ENCODE measurements at places on chromosomes 11 and 22.

DNA sequence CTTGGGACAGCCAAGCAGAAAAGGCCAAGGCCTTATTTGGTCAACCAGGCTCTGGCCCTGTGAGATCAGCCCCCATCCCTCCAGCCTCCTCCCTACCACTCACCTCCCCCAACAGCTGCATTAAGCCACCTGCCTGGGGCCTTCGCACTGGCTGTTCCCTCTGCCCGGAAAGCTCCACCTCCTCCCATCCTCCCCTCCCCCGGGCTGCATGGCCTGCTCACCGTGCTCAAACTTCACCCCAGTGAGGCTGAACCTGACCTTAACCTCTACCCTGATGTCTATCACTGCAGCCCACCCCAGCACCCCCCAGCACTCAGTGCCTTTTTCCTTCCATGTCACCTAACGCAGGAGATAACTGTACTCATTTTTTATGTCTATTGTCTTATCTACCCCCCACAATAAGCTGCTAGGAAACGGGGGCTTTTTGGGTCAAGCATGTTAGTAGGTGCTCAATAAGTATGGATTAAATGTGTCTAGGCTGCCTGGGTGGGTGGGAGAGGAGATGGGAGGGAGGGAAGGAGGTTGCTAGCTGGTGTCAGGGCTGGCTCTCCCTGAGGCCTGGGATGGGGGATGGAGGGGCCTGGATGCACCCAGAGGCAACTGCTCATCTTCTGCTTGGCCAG is 912 bp downstream of the PTPRCAP start:
- DNase-seq: peak; percentile 73

DNA sequence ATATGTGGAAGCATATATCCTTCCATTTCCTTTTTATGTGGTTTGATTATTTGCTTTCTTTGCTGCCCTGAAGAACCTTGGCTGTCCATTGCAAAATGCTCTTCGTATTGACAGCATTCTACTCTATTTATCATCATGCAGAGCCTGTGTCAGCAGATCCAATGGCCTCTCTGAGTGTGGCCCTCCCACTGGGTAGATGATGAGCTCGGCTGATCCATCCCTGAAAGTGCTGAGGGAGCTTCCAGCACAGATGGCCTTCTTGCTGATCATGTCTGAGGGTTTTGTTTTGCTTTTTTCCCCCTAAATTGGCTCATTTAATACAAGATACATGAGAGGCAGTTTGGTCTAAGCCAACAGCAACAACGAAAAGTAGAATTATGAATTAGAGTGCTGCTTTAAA is 181.0 kb downstream of the GRIA4 start:
- DNase-seq: no peak

DNA sequence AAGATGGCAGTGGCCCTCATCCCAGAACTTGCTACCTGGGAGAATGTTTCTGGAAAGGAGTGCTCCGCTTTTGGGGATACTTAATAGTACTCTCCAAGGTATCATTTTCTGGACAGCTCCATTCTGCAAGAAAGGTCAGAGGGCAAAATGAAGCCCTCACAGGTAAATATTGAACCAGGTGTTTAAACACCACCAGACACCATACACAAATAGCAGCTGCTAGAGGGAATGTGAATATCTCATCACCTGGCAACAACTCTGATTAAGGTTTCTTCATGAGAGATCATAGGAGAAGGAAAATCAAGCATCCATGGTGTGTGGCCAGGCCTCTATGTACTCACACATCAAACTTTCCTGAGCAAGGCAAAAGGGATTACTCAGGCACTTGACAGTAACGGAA is 226.1 kb upstream of the FAT3 start:
- DNase-seq: no peak

DNA sequence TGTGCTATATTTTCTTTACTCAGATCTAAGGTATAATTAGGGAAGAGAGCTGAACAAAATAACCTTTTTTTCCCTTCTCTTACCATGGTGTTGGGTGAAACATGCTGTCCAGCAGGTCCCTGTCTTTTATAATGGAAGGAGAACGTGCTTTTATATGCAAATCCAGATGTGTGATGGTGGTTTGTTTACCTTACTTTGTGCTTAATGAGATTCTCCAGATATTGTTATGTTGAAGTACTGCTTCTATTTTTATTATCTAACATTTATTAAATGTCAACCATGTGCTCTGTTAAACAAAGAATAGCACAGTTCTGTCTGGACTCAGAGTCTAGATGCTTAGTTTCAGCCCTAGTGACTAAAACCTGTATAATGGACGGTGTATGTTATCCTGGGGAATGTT is 10.1 kb upstream of the GRIK4 start:
- no peak for DNase-seq

- DNase-seq: no peak
Measured at GRCh38 chr11:61754534-61755482, 2.4 kb downstream of the MYRF start.

DNA sequence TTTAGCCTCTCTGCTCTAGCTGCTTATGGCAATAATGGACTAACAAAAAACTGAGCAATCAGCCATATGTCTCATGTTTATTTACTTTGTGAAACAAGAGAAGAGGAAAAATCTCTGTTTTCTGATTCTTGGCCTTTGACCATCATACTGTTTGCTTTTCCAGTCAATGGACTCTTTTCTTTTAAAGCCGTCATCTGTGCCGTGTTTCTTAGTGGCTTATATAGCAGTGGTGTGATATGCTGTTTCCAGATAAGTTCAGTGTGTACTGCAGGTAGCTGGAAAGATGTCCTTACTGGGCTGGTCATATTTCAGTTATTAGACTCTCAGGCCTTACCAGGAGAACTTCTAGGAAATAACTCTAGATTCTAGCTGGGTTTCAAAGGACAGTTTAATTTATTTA is 33.6 kb upstream of the TECTA start:
- DNase-seq: no peak

GRCh38 chr22:43384863-43385262 is 27.0 kb upstream of the MPPED1 start:
- no peak for DNase-seq

DNA sequence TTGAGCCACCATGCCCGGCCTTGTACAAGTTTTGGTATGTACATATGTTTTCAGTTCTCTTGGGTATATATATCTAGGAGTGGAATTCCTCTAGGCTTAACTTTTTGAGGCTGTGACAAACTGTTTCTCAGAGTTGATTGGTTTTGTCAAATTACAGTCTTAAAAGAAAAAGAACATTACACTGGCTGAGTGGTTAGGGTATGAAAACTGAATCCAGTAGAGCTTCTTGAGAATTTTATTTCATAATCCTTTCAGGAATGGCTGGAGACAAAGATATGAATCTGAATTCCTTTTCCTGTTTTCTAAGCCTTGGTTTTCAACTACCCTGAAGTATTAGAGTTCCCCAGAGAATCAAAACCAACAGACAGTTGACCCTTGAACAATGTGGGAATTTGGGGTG is 6.5 kb downstream of the METTL15 start:
- no peak for DNase-seq

DNA sequence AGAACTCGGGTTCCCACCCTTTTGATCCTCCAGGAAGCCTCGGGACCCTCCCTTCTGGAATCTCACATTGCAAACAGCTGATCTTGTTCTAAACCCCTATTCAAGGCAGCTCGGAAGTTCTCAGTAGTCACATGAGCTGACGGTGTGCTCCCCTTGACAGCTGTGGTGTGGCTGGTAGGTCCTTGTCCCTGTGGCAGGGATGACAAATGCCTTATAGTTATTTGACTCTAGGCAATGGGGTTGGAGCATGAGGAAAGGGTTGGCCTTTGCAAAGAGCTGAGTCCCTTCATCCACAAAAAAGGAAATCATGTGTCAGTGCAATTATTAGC is 23.6 kb downstream of the EIF4G2 start:
- DNase-seq: no peak

- no peak for DNase-seq
Measured at GRCh38 chr11:6629892-6630631, 10.8 kb upstream of the TPP1 start.

DNA sequence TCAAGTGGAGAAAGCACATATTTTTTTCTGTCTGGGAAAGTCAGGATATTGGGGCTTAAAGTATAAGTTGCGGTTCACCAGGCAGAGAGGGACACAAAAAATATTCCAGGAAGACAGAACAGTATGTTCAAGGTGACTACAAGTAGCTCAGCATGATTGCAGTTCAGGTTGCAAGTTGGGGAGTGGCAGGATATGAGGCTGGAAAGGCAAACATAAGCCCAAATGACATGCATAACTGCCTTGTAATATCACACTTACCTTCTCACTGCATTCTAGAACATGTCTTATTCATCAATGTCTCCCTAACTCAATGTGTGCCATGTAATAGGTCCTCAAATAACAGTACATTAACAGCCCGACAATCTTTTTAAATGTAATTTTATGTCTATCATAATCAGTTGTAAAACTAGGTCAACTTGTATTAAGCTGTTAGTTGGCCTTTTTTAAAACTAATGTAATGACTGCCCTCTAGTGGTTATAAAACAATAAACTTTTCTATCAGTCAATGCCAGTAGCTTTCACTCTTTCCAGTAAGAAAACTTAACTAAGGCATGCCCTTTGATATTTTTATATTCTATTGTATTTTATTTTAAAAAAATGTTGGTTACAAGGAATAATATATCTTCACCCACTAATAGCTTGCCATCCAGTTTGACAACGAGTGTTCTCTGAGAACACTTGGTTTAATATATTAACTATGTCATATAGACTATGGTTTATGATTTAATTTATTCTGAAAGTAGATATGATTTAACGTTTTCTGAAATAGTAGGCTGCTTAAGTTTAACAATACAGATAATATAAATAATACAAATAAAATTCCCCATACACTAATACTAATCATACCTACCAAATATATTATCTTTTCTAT is 39.4 kb upstream of the CFAP300 start:
- DNase-seq: peak; percentile 52

GRCh38 chr11:109859045-109859724 is 234.0 kb upstream of the ZC3H12C start:
- no peak for DNase-seq

GRCh38 chr11:111093061-111093460 is 152.5 kb upstream of the POU2AF2 start:
- DNase-seq: no peak

DNA sequence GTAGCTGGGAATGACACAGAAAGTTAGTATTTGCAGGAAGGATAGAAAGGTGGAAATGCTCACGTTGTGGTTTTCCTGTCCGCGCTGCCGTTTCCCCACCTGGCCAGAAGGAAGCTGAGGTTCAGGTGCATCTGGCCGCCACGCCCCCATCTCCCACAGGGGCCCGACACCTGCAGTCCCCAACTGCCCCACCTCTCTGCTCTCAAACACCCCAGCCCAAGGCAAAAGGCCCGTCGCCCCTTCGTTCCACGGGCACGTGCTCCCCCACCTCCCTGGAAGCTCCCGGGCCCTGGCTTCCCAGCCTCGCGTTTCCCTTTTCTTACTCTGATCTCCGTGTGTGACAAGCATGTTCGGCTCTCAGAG is 985.1 kb downstream of the BRD1 start:
- DNase-seq: no peak

DNA sequence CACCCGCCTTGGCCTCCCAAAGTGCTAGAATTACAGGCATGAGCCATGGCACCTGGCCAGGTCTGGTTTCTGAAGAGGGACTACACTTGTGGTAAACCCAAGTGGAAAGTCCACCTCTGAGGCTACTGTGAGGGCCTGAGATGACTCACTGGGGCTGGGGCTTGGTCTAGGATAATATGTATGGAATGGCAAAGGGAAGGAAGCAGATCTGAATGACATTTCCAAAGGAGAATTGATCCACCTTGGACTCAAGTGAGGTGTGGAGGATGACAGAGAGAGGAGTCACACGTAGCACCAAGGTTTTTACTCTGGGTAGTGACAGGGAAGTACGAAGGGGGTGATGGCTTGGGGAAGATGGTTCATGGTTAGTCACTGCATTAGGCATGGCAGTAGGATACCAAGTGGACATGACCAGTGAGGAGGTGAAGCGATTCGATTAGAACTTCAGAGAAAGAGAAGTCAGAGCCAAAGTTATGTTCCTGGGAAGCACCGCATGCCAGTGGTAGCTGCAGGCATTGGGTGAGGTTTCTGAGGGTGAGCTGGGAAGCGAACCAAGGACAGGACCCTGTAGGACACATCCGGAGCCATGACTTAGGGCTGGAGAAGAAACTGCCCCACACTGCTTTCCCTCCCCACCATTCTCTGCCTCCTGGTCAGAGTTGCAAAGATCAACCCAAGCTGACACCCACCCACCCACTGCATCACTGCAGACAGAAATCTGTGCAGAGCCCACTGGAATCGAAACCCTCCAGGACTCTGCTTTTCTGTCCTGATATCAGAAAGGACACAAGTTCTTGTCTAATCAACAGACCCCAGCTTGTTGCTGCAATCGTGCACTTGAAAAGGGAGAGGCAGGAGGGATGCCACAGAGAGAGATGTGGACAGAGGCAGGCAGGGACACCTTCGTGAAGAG is 13.0 kb upstream of the BCL9L start:
- no peak for DNase-seq

DNA sequence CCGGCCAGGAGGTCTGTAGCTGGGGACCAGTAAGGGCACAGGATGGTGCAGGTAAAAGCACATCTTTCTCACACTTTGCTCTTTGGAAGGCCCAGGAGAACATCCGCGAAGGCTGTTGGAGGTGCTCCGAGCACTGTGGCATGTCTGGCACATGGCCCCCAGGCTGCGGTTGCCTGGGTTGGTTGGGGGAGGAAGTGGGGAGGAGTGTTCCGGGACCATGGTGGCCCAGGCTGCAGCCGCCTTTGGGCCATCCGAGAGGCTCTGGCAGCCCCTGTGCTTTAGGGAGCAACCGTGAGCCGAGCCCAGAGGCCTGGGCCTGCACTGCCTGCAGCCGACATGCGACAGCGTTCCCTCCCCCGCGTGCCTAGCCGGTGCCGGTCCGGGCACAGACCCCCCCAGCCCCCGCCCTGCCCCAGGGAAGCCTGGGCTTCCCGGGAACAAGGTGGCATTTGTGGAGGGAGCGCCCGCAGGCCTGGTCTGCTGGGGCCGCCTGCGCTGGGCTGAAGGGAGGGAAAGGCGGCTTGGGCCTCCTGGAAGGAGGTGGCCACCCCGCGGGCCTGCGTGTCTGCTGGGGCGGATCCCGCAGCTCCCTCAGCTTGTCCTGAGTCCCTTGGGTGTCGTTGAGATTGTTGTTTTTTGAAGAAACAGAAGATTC is 57.9 kb downstream of the GRAMD4 start:
- DNase-seq: no peak
